ENCODE measurements at places on chromosomes 5 and 9. TPM values are rescaled to one million over a fixed set of nuclear protein-coding genes. Genes with fewer than 3 reads are reported as not detected.

GRCh38 chr5:132022737-132023136, 11.3 kb upstream of the ACSL6 start:
- no peak overlapping the region for H3K27ac ChIP-seq
- peaks cover 8% of the 10 kb centered on the region for H3K27me3 ChIP-seq
- H3K4me1 ChIP-seq, result no peaks in the 10 kb centered on the region
- no peaks in the 10 kb centered on the region for H3K36me3 ChIP-seq
- no peak overlapping the region for H3K4me3 ChIP-seq

DNA sequence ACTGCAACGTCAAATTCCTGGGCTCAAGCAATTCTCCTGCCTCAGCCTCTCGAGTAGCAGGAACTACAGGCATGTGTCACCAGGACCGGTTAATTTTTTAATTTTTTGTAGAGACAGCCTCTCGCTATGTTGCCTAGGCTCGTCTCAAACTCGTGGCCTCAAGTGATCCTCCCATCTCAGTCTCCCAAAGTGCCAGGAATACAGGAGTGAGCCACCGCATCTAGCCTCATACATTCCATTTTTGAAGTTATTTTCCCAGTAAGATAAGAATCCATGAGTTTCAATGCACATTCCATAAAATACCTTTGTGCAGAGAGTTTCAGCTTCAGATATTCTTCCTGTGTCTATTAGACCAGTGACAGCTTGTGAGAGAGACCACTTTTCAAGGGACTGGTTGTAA, 70.4 kb downstream of the SKIC3 start:
- H3K4me1 ChIP-seq, result no peaks in the 10 kb centered on the region
- DNase-seq, result no peak
- no peaks in the 10 kb centered on the region for H3K27me3 ChIP-seq
- no peak overlapping the region for H3K27ac ChIP-seq

KCNV2 gene
- not detected for total RNA-seq

NINJ1 gene
- 67.7 TPM for total RNA-seq

DNA sequence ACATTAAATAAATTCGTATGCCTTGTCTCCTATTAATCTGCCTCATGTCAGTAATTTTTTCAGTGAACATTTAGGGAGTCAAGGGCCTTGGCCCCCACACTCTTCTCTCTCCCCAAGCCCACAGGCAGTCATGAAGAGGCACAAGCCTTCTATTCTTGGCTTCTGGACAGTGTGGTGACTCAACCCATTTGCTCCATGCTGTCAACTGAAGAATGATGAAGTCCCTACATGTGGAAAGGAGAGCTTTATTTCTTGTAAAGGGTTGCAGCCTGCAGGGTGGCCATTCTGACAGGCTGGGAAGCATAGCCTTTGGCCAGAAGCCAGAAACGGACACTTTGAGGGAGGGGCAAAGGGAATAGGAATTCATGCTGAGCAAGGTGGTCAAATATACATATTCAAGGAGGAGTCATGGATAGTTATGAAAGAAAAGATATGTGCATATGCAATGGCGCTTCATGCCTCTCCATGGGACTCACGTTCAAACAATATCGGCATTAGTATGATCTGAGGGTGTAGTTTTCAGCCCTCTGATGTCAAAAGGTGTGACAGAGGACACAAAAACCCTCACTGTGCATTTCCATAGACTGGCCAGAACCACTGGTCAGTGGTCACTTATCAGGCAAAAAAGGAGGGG, 31.3 kb downstream of the ANKRA2 start:
- H3K4me1 ChIP-seq, result no peaks in the 10 kb centered on the region
- DNase-seq, result no peak
- H3K36me3 ChIP-seq, result no peaks in the 10 kb centered on the region
- peaks cover 13% of the 10 kb centered on the region for H3K27me3 ChIP-seq

BHMT2 gene
- total RNA-seq, result 1.6 TPM

PCSK5 gene
- total RNA-seq, result 141 TPM

- H3K27me3 ChIP-seq, result no peaks in the 10 kb centered on the region
- peaks cover 20% of the 10 kb centered on the region for H3K4me1 ChIP-seq
- peak; percentile 19 for DNase-seq
- H3K27ac ChIP-seq, result peak overlapping the region; percentile 65
- no peak overlapping the region for H3K4me3 ChIP-seq
Observed at GRCh38 chr5:59020611-59021285, 437.9 kb downstream of the RAB3C start.

C5orf46 gene
- not detected for total RNA-seq

DNA sequence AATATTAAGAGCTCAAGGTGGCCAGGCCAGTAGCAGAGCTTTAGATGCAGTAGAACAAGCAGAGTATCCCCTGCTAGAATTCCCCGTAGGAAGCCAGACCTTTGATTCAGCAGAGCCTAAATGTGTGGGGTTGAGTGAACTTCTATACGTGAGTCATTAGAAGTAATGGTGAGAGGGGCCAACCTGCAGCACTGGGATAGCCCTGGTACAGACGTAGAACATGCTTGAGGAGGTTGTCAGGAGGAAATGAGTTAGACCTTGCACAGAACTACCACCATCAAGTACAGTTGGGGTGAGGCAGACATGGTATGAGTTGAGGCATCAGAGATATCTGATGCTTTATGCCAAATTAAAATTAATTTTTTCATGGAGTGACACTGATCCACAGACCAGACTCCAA, 42.0 kb downstream of the PDCD1LG2 start:
- no peak overlapping the region for H3K4me3 ChIP-seq
- H3K36me3 ChIP-seq, result no peaks in the 10 kb centered on the region
- no peaks in the 10 kb centered on the region for H3K27me3 ChIP-seq

DNA sequence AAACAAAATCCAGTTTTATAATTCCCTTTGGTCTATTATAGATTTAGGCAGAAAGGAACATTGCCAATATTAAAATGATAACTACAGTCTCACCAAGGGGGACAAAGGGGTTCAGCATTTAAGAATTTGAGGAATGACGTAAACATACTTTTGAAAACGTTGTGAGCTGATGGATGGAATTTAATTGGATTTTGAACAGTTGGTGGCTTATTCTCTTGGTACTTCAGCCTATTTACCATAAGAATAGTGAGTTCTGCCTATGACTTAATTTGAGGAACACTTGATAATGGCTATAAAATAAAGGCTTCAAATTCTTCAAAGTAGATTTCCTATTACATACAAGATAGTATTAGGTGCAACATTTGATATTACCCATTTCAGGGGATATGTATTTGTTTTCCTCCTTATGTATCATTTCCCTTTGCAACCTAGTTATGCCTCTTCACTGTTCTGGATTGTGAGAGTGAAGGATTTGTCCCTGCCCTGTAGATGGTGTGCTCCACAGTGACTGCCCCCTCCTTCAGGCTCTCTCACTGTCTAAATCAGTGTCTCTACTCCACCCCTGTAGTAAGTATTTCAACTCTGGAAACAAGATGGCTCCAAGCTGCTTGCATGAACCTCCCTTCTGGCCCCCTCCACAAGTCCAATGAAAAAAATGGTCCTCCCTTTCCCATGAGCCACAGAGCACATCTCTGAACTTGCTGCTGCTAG, 225.6 kb downstream of the ARHGEF28 start:
- H3K36me3 ChIP-seq, result no peaks in the 10 kb centered on the region
- no peak overlapping the region for H3K27ac ChIP-seq
- DNase-seq, result no peak
- no peak overlapping the region for H3K4me3 ChIP-seq

RBM22 gene
- 33.5 TPM for total RNA-seq

DNA sequence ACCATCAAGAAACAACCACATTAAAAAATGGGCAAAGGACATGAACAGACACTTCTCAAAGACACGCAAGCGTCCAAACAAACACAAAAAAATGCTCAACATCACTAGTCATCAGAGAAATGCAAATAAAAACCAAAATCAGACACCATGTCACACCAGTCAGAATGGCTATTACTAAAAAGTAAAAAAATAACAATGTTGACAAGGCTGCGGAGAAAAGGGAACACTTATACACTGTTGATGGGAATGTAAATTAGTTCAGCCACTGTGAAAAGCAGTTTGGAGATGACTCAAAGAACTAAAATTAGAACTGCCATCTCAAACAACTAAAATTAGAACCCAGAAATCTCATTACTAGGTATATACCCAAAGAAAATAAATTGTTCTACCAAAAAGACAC, 80.4 kb downstream of the CAAP1 start:
- no peaks in the 10 kb centered on the region for H3K4me1 ChIP-seq
- no peaks in the 10 kb centered on the region for H3K36me3 ChIP-seq
- no peak for DNase-seq
- no peak overlapping the region for H3K4me3 ChIP-seq

PCDHGA1 gene
- total RNA-seq, result 0.64 TPM

- H3K27ac ChIP-seq, result no peak overlapping the region
- no peak for DNase-seq
- peaks cover 9% of the 10 kb centered on the region for H3K4me1 ChIP-seq
- no peaks in the 10 kb centered on the region for H3K36me3 ChIP-seq
- H3K27me3 ChIP-seq, result no peaks in the 10 kb centered on the region
- H3K4me3 ChIP-seq, result no peak overlapping the region
Observed at GRCh38 chr5:123803359-123803758, 291.4 kb downstream of the CSNK1G3 start.

- H3K27me3 ChIP-seq, result no peaks in the 10 kb centered on the region
- no peaks in the 10 kb centered on the region for H3K36me3 ChIP-seq
- no peak overlapping the region for H3K27ac ChIP-seq
- H3K4me1 ChIP-seq, result no peaks in the 10 kb centered on the region
Observed at GRCh38 chr5:117103703-117104102, 529.1 kb upstream of the SEMA6A start.

DNA sequence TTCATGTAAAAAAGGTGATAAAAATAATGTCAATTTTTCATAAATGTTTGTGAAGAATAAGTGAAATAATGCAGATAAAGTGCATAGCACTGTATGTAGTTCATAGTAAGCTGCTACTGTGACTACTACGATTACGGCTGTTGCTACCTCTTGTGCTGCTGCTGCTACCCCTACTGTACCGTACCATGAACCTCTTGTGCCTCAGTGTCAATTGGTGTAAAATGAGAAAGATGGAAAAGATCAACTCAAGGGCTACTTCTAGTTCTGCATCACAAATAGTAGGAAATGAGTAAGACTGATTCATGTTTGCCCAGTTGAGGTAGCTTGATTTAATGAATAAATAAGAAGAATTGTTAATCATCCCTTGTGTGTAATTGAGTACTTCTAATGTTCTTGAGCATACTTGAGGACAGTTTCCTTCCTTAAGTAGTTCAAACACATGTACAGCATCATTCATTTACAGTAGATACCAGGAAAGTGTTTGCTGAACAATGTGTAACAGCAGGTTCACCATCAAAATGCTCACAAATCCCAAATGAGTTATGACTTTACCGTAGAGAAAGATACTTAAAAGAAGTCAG, 200.0 kb upstream of the ATP10B start:
- no peaks in the 10 kb centered on the region for H3K27me3 ChIP-seq
- no peak for DNase-seq
- no peaks in the 10 kb centered on the region for H3K4me1 ChIP-seq
- no peaks in the 10 kb centered on the region for H3K36me3 ChIP-seq
- no peak overlapping the region for H3K27ac ChIP-seq

DNA sequence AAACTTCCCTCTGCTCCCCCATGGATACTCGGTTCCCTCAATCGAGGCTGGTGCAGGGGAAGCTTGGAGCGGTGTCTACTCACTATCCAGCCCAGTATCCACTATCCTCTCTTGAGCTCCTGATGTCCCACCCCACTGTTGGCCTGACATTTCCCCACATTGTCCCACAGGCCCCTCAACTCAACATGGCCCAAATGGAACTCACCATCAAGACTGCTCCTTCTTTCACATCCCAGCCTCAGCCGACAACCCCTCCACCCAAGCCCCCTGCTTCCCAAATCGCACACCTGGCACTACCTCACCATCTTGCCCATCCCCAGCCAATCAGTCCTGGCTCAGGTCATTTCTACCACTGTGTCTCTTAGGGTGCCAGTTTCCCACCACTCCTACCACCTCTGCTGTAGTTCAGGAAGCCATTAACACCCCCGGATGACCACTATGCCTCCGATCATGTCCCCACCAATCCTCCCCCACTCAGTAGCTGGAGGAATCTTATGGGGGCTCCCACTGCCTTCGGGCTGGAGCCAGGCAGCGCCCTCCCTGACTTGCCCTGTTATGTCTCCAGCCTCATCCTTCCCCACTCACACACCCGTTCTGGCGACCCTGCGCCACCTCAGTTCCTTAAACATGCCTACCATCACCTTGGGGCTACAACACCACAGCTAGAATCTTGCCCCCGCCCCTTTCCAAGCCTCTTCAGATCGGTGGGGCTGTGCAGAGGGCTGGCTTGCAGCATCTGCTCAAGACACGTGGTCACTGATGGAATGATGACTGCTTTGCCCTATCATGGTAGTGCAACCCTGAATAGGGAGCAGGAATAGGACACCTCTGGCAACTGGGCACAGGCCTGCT, 273.6 kb downstream of the FSTL4 start:
- H3K4me1 ChIP-seq, result peaks cover 5% of the 10 kb centered on the region
- H3K4me3 ChIP-seq, result no peak overlapping the region
- no peak overlapping the region for H3K27ac ChIP-seq
- H3K36me3 ChIP-seq, result no peaks in the 10 kb centered on the region
- no peaks in the 10 kb centered on the region for H3K27me3 ChIP-seq

GRCh38 chr5:13814301-13814700, 130.2 kb downstream of the DNAH5 start:
- H3K27ac ChIP-seq, result no peak overlapping the region
- no peaks in the 10 kb centered on the region for H3K36me3 ChIP-seq
- no peaks in the 10 kb centered on the region for H3K27me3 ChIP-seq
- H3K4me3 ChIP-seq, result no peak overlapping the region
- no peaks in the 10 kb centered on the region for H3K4me1 ChIP-seq
- DNase-seq, result no peak

GRCh38 chr9:134049772-134050588, 17.8 kb downstream of the BRD3 start:
- no peaks in the 10 kb centered on the region for H3K27me3 ChIP-seq
- peak; percentile 35 for DNase-seq

- no peaks in the 10 kb centered on the region for H3K27me3 ChIP-seq
- no peak overlapping the region for H3K4me3 ChIP-seq
- no peak overlapping the region for H3K27ac ChIP-seq
- H3K36me3 ChIP-seq, result no peaks in the 10 kb centered on the region
Observed at GRCh38 chr5:68834491-68834981, 259.3 kb upstream of the SLC30A5 start.

GGTA1 gene
- total RNA-seq, result 37.8 TPM

DNA sequence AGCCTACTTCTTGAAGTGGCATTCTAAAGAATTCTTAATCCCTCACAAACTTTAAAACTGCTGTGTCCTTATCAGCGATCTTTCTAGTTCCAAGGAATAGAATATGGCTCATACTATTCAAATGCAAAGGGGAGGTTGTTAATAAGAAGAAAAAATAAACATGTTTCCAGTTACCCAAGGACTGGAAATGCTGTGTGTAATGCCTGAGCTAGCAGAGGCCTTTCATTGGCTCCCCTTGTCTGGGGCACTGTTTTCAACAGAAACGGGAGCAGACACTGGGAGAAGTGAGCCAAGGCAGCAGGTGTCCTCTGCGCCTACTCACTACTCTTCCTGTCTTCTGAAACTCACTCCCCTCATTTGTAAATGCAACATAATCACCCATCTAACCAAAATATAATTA, 253.0 kb downstream of the MARCHF11 start:
- no peaks in the 10 kb centered on the region for H3K36me3 ChIP-seq
- no peaks in the 10 kb centered on the region for H3K27me3 ChIP-seq
- H3K4me1 ChIP-seq, result no peaks in the 10 kb centered on the region
- no peak for DNase-seq
- no peak overlapping the region for H3K4me3 ChIP-seq
- H3K27ac ChIP-seq, result no peak overlapping the region
